ENCODE measurements at places on chromosomes 5 and 9.
A peak's percentile ranks its signal among the peaks of the same experiment; 100 is the strongest.

- no peak overlapping the region for H3K27ac ChIP-seq
- H3K4me1 ChIP-seq, result no peaks in the 10 kb centered on the region
- DNase-seq, result no peak
- H3K4me3 ChIP-seq, result no peak overlapping the region
- H3K27me3 ChIP-seq, result no peaks in the 10 kb centered on the region
- H3K36me3 ChIP-seq, result no peaks in the 10 kb centered on the region
Measured at GRCh38 chr9:97359147-97359546, 51.7 kb downstream of the CCDC180 start.

DNA sequence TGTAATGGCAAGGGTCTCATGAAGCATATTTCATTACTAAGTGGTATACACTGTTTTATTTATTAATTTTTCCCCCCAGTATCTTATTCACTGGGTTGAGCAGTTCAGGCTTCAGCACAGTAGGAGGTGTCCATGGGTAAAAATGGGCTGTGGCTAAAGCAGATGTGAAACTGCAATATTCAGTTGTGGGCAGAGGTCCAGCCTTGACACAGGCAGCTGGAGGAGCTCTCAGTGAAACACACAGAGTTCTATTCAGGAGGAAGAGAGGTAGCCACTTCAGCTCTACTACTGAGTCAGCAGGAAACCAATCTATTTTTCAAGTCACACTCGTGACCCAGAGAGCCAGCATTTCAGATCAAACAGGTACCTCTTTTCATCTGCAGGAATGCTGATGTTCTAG is 418.3 kb downstream of the CDH10 start:
- DNase-seq, result no peak
- H3K4me1 ChIP-seq, result no peaks in the 10 kb centered on the region
- no peaks in the 10 kb centered on the region for H3K27me3 ChIP-seq

- DNase-seq, result no peak
- H3K4me3 ChIP-seq, result no peak overlapping the region
- H3K27ac ChIP-seq, result no peak overlapping the region
- peaks cover 11% of the 10 kb centered on the region for H3K36me3 ChIP-seq
Measured at GRCh38 chr5:150057996-150058395, 28.4 kb downstream of the CSF1R start.

DNA sequence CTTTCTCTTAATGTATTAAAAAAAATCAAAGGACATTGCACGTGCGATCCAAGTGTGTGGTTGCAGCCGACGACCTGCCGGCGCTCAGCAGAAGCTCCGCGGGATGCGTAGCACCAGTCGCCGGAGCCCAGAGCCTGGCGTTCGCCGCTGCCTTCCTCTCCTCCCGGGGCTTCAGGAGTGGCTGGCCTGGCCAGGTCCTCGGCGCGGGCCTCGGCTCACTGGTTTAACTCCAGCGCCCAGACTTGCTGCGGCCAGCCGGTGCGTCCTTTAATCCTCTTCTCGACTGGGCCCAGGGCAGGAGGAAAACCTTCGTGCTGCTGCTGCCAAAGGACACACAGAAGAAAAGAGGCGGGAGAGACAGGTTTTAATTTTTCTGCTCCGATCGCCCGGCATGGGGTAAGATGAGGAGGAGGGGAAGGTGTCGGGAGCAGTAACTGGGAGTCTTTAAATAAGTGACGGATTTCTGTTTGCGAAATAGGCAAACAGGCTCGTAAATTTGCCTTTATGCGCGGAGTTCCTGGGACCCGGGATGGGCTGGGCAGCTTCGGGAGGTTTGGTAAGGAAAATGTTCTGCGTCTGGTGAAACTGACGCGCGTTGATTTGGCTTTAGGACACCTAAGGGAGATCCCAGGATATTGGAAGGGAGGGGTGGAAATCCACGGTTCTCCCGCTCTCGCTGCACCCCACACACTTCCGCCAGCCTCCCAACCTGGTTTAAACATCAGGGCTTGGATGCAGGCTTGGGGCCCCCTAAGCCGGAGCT is 2.3 kb downstream of the HAND1 start:
- DNase-seq, result no peak
- peaks cover 75% of the 10 kb centered on the region for H3K4me1 ChIP-seq
- H3K27ac ChIP-seq, result no peak overlapping the region
- peaks cover 85% of the 10 kb centered on the region for H3K27me3 ChIP-seq

DNA sequence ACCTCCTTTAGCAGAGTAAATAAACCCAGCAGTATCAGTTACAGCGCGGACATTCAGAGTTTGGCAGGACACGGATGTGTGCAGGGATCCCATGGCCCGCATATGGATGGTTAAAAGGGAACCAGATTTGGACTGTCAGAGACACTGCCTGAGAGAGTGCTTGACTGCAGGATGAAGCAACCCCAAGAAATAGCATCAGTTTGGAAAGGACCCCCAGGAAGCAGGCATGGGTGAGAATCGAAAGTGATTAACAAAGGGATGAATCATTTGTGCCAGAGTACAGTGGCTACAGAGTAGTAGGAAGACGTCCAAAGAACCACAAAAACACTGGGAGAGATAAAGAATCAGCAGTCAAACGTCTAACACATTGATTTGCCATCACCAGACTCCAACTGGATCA is 5.5 kb downstream of the C7 start:
- H3K4me3 ChIP-seq, result no peak overlapping the region
- no peaks in the 10 kb centered on the region for H3K36me3 ChIP-seq
- DNase-seq, result no peak
- no peaks in the 10 kb centered on the region for H3K4me1 ChIP-seq
- H3K27me3 ChIP-seq, result no peaks in the 10 kb centered on the region

GRCh38 chr5:6634306-6634705 is 1.1 kb downstream of the SRD5A1 start:
- peak overlapping the region; percentile 96 for H3K4me3 ChIP-seq
- H3K36me3 ChIP-seq, result peaks cover 14% of the 10 kb centered on the region
- DNase-seq, result no peak
- no peak overlapping the region for H3K27ac ChIP-seq
- H3K27me3 ChIP-seq, result no peaks in the 10 kb centered on the region
- peaks cover 17% of the 10 kb centered on the region for H3K4me1 ChIP-seq

GRCh38 chr5:170226129-170226615 is 6.6 kb upstream of the C5orf58 start:
- H3K27me3 ChIP-seq, result no peaks in the 10 kb centered on the region
- H3K4me3 ChIP-seq, result no peak overlapping the region
- DNase-seq, result no peak
- no peak overlapping the region for H3K27ac ChIP-seq
- H3K4me1 ChIP-seq, result no peaks in the 10 kb centered on the region
- H3K36me3 ChIP-seq, result no peaks in the 10 kb centered on the region

DNA sequence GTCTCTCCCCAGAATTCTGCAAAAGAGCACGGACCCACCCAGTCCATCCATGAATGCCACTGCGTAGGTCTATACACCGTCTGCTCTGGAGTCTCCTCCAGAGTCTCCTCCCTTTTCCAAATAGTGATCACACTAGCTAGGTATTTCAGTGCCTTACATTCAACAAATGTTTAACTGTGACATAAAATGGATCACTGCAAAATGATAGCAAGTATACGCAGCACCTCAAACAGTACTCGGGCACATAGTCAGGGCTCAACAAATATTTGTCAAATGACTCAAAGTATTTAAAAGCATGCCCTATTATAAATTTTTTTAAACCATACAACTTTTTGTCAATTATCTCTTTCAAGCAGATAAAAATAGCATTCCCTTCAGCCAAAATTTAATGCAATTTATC is 60.5 kb downstream of the TLE1 start:
- H3K36me3 ChIP-seq, result no peaks in the 10 kb centered on the region
- DNase-seq, result no peak
- no peak overlapping the region for H3K4me3 ChIP-seq
- no peaks in the 10 kb centered on the region for H3K4me1 ChIP-seq
- H3K27me3 ChIP-seq, result no peaks in the 10 kb centered on the region
- H3K27ac ChIP-seq, result no peak overlapping the region

GRCh38 chr5:143575286-143575685 is 171.8 kb upstream of the NR3C1 start:
- H3K4me1 ChIP-seq, result no peaks in the 10 kb centered on the region
- no peak overlapping the region for H3K4me3 ChIP-seq
- no peak for DNase-seq
- no peaks in the 10 kb centered on the region for H3K27me3 ChIP-seq
- H3K27ac ChIP-seq, result no peak overlapping the region

DNA sequence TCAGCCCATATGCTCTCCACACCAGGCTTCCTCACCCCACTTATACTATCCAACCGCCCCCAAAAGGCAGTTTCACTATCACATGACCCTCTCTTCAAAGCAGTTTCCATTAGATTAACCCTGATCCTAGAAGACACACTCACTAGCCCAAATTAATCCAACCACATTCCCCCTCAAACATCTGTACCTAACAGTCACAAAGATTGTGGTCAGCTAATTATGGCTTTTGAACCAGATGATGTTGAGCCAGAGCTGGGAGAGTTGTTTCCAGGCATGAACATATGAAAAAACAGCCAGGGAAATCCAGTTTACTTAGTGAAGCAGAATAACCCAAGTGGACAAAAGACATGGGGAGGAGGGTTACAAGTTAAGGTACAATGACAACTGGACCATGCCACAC is 131.2 kb downstream of the SPOCK1 start:
- no peak overlapping the region for H3K27ac ChIP-seq
- no peak overlapping the region for H3K4me3 ChIP-seq
- no peaks in the 10 kb centered on the region for H3K27me3 ChIP-seq
- H3K36me3 ChIP-seq, result no peaks in the 10 kb centered on the region
- no peaks in the 10 kb centered on the region for H3K4me1 ChIP-seq
- DNase-seq, result no peak

DNA sequence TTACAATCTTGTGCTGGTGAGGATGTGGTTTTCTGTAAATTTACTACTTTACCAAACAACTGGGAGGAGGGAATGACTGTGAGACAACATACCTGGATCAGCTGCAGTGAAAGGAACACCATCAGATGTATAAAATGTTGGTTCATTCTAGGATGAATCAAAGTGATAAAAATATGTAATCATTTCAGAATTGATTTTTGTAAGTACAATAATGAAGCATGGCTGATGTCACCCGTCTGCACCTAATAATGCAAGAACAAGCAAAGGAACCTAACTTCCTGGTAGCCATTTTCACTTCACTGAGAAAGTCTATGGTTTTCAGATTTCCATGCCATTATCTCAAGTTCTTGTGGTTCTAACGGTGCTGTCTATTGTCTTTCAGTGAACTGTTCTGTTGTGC is 18.7 kb upstream of the C5orf34 start:
- H3K27me3 ChIP-seq, result no peaks in the 10 kb centered on the region
- no peak overlapping the region for H3K4me3 ChIP-seq
- H3K4me1 ChIP-seq, result no peaks in the 10 kb centered on the region
- DNase-seq, result no peak

- DNase-seq, result peak; percentile 43
- peaks cover 37% of the 10 kb centered on the region for H3K4me1 ChIP-seq
- no peaks in the 10 kb centered on the region for H3K36me3 ChIP-seq
- peak overlapping the region; percentile 82 for H3K4me3 ChIP-seq
- H3K27ac ChIP-seq, result peak overlapping the region; percentile 47
Measured at GRCh38 chr9:112751056-112751795, 666 bp downstream of the SNX30 start.

GRCh38 chr5:115490596-115490995 is 54.0 kb downstream of the FEM1C start:
- no peaks in the 10 kb centered on the region for H3K36me3 ChIP-seq
- H3K4me3 ChIP-seq, result no peak overlapping the region
- DNase-seq, result no peak
- no peaks in the 10 kb centered on the region for H3K27me3 ChIP-seq
- no peak overlapping the region for H3K27ac ChIP-seq

DNA sequence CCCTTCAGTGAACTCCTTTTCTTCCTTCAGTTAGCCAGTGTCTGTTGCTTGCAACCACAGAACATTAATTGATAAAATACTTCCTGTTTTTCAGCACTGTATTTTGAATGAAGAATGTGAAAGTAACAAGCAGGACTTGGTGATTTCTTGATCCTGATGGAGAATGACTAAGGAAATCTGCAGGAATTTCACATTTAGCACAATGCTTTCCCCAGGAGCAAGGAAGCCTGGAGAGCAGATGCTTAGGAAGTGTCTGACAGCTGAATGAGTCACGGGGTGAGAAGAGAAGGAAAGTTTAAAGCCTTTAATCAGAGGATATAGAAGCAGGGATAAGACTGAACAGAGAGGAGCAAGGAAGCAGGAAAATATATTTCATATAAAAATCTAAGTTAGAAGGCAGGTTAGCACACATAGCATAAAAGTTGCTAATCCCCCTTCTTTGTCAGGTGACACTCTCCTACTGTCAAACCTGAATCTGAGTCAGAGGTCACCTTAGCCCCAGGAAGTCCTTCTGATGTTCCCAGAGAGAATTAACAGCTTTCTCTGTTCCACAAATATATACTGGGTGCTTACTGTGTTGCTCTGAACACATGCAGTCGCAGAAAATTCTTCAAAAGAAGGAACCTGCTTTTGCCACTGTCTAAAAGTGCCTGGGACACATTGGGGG is 59.7 kb downstream of the GNA14 start:
- no peaks in the 10 kb centered on the region for H3K36me3 ChIP-seq
- H3K27me3 ChIP-seq, result no peaks in the 10 kb centered on the region
- H3K4me1 ChIP-seq, result peaks cover 3% of the 10 kb centered on the region
- H3K4me3 ChIP-seq, result no peak overlapping the region

DNA sequence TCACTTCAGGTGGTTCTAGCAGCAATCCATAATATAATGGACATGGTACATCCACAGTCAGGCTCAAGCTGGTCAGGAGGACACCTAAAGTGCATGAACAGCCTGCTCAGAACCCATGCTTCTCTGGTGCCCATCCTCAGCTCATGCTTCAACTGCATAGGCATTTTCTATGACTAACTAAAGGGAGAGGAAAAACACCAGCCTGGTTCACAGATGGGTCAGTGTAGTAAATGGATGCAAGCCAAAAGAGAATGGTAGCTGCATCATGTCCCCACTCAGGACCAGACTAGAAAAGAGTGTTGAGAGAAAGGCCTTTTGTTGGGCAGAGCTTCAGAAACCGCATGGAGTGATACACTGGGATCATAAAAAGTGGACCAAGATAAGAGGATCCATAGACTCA is 556.6 kb downstream of the TLE1 start:
- H3K27ac ChIP-seq, result no peak overlapping the region
- DNase-seq, result no peak
- H3K4me3 ChIP-seq, result no peak overlapping the region
- no peaks in the 10 kb centered on the region for H3K27me3 ChIP-seq
- H3K4me1 ChIP-seq, result no peaks in the 10 kb centered on the region

GRCh38 chr5:90876366-90876765 is 317.8 kb downstream of the ADGRV1 start:
- no peaks in the 10 kb centered on the region for H3K36me3 ChIP-seq
- H3K27me3 ChIP-seq, result no peaks in the 10 kb centered on the region
- no peak overlapping the region for H3K27ac ChIP-seq
- no peaks in the 10 kb centered on the region for H3K4me1 ChIP-seq

- H3K36me3 ChIP-seq, result no peaks in the 10 kb centered on the region
- H3K27ac ChIP-seq, result no peak overlapping the region
- no peak overlapping the region for H3K4me3 ChIP-seq
- peaks cover 8% of the 10 kb centered on the region for H3K4me1 ChIP-seq
- no peak for DNase-seq
- no peaks in the 10 kb centered on the region for H3K27me3 ChIP-seq
Measured at GRCh38 chr5:32159328-32160072, 14.6 kb downstream of the GOLPH3 start.

DNA sequence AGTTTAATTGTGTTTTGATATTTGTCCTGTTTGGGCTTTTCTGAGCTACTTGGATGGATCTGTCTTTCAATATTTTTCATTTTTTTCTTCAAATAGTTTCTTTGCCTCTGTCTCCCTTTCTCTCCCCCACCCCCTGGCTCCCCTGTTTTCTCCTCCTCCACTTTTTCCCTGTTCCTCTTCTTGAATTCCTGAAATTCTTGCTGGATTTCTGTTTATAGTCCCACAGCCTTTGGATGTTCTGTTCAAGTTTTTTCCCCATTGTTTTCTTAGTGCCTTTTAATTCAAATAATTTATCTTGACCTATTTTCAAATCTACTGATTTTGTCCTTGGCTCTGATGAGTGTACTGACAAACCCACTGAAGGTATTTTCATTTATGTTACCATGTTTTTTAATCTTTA is 113.0 kb downstream of the VPS13A start:
- DNase-seq, result no peak
- H3K27ac ChIP-seq, result no peak overlapping the region
- no peak overlapping the region for H3K4me3 ChIP-seq

All from effector memory CD4-positive, alpha-beta T cell (primary cell).